ENCODE measurements at places on chromosomes 4 and X.

- no peak for DNase-seq
These were observed 227.7 kb downstream of the BCOR start for GRCh38 chrX:39869846-39870601.

GRCh38 chrX:31545726-31546125 is 473.9 kb upstream of the FTHL17 start:
- DNase-seq = no peak

GRCh38 chr4:74625981-74626380 is 168.3 kb downstream of the BTC start:
- DNase-seq = no peak

GRCh38 chrX:9267415-9267814 is 197.4 kb upstream of the TBL1X start:
- no peak for DNase-seq

Data from psoas muscle (tissue), 8 donors.